Fibroblast of skin of right biceps (primary cell): ENCODE measurements at places on chromosomes 13 and 19.

DNA sequence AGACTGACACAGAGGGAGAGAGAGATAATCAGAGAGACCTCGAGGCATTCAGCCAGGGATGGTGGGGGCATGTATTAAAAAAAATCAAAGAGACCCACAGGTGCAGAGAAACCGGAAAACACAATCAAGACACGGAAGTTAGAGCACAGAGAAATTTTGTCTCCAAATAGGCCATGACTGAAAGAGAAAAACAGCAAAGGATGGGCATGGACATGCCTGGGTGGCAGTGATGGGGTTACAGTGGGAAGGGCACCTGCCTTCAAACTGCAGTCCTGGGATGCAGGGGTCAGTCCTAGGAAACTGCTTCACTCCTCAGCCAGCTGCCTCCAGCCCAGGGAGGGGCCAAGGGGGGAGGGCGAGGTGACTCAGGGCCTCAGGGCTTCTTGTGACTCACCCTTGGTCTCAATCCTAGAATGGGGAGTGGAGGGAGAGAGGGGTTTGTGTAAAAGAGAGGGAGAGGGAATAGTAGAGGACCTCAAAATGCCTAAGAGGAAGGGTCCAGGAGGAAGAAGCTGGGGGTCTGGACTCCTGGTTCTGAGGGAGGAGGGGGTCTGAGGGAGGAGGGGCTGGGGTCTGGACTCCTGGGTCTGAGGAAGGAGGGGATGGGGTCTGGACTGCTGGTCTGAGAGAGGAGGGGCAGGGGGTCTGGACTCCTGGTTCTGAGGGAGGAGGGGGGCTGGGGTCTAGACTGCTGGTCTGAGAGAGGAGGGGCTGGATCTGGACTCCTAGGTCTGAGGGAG lies 3.6 kb upstream of the KCNN4 start:
- DNase-seq: peak; percentile 88

DNA sequence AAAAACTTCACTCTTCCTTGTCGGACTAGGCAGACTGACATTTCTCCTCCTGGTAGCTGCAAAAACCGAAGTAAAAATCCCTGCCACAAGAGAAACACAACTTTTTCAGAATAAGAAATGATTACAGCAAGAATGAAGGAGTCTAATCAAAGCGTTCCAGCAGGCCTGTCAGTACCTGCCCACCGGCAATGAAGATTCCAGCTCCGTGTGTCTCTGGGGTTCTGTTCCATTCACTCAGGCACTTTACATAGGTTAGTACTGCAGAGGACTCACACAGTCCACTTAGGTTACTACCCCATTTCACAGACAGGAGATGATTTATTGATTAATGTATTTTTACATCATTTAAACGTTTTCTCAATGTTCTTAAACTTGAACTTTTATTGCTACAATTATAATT lies 275.5 kb downstream of the NHLRC3 start:
- no peak for DNase-seq

GRCh38 chr19:51020988-51021651 lies 1.6 kb upstream of the KLK10 start:
- DNase-seq: peak; percentile 42

GRCh38 chr13:35485424-35485823 lies 8.9 kb upstream of the MAB21L1 start:
- no peak for DNase-seq

DNA sequence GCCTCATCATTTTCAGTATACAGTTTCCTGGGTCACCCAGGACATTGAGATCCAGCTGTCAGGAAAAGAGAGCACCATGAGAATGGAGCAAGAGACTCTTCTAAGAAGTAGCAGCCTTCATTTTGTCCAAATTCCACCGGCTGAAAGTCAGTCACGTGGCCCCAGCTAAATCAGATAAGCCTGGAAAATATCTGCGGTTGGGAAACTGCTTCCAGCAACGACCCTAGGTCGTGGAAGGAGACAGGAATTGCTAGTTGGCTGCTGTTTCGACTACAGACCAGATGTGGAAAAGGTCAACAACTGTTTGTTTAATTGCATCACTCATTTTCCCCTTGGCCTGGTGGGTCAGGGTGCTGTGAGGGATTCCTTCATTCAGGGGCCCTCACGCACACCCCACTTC lies 107.0 kb downstream of the ZNF536 start:
- peak; percentile 54 for DNase-seq

DNA sequence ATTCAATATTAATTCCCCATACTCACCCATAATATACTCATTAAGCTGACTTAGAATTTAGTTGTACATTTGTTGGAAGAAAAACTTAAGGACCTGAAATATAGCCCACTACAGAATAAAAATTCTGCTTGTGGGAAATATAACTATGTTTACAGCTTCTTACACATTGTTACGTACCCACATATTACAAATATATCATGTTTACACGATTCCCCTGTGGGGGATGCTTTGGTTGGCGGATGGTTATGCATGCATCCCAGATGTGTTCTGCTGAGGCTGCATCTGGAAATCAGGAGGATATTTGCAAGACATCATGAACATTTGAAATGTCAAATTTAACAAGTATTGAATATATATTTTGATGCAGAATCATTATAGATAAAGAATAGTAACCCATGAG lies 79.5 kb upstream of the KL start:
- DNase-seq: no peak

- DNase-seq: no peak
These were observed 149.0 kb upstream of the SOX1 start for GRCh38 chr13:111917901-111918300.

DNA sequence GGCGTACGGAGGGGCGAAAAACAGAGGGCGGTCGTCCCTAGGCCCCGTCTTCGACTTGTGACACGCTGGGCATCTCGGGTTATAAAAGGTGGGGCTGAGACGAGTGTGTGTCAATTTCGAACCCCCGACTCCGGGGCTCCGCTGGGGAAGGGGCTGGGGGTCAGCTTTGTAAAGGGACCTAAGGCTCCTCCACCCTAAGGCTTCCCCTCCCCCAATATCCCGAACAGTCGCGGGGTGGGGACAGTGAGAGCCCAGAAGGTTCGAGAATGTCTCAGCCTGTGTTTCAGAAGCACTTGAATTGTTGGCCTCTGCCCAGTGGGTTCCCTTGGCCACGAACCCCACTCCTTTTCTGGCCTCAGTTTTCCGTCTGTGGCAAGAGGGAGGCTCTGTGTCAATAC lies 450 bp downstream of the SELENOW start:
- no peak for DNase-seq

DNA sequence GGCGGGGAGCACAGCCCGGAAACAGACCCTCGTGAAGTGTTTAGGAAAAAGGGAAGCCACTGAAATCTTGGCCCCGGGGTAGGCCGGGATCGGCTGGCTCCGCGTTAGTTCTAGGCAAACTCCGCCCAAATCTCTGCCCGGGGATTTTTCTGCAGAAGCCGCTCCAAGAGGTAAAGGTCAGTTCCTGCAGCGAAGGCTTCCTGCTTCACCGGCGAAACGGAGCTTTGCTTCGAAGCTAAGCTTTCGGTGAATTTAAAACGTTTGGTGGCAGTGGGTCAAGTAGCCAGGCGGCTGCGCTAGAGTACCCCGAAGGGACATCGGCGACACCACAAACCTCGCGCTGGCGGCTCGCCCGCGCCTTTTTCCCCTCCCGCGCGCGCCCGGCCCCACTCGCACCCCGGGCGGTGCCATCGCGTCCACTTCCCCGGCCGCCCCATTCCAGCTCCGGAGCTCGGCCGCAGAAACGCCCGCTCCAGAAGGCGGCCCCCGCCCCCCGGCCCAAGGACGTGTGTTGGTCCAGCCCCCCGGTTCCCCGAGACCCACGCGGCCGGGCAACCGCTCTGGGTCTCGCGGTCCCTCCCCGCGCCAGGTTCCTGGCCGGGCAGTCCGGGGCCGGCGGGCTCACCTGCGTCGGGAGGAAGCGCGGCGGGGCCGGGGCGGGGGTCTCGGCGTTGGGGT lies 441 bp downstream of the GJB2 start:
- no peak for DNase-seq
